ENCODE measurements at places on chromosomes 6 and 20.

DNA sequence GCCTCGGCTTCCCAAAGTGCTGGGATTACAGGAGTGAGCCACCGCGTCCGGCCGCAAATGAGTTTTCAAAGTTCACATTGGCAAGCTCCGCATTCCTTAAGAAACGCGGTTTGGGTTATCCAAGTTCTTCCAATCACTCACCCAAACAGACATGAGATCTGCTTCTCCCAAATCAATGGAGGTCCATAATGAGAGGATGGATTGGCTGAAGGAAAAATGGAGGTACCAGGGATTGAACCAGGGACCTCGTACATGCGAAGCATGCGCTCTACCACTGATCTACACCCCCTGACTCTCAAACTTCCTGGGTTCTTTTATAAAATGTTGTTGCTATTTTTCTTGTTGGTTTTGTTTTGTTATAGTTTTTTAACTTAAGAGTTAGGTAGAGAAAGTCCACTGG is 170.0 kb downstream of the GPX5 start:
- DNase-seq, result no peak

DNA sequence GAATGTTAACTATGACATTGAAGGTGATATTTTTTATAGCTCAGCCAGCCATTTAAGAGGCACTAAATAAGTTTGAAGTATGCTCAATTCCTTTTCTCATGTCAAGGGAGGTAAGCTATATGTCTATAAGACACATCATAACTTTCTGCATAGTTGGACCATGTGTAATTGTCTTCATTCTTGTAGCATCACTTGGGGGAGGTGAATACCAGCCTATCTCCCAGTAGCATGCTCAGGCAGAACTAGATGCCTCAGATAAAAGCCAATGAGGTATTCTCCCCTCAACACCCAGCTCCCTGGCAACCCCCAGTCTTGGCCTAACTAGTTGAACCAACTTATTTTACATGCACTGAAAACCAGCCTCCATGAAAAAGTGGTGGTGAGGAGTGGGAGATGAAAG is 158.3 kb upstream of the JAG1 start:
- DNase-seq, result no peak

DNA sequence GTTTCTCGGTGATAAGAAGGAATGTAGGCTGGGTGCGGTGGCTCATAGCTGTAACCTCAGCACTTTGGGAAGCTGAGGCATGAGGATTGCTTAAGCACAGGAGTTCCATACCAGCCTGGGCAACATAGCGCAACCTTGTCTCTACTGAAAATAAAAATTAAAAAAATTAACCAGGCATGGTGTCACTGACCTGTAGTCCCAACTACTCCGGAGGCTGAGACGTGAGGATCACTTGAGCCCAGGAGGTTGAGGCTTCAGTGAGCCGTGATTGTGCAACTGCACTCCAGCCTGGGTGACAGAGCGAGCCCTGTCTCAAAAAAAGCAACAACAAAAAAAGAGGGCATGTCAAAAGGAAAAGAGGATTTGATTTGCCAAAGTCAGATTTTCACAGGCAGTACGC is 3.9 kb downstream of the NEU1 start:
- no peak for DNase-seq

GRCh38 chr6:53447865-53448264 is 97.0 kb downstream of the GCLC start:
- DNase-seq, result no peak

GRCh38 chr6:11767458-11767857 is 11.1 kb downstream of the ADTRP start:
- DNase-seq, result no peak

- no peak for DNase-seq
Measured at GRCh38 chr6:107769053-107769658, 55.0 kb downstream of the SCML4 start.

DNA sequence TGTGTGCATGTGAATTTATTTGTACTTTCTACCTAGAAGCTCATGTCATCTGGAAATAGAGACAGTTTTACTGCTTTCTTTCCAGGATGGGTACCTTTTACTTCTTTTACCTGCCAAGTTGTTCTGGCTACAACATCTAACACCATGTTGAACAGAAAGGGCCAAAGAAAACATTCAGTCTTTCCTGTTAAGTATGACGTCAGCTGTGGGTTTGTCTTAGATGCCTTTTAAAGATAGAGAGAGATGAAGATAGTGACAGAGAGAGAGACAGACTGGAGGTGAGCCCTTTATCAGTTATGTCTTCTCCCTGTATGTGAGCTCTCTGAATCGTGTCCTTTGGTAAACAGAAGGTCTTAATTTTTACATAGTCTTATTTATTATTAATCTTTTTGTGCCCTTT is 3.4 kb upstream of the DACT2 start:
- no peak for DNase-seq

DNA sequence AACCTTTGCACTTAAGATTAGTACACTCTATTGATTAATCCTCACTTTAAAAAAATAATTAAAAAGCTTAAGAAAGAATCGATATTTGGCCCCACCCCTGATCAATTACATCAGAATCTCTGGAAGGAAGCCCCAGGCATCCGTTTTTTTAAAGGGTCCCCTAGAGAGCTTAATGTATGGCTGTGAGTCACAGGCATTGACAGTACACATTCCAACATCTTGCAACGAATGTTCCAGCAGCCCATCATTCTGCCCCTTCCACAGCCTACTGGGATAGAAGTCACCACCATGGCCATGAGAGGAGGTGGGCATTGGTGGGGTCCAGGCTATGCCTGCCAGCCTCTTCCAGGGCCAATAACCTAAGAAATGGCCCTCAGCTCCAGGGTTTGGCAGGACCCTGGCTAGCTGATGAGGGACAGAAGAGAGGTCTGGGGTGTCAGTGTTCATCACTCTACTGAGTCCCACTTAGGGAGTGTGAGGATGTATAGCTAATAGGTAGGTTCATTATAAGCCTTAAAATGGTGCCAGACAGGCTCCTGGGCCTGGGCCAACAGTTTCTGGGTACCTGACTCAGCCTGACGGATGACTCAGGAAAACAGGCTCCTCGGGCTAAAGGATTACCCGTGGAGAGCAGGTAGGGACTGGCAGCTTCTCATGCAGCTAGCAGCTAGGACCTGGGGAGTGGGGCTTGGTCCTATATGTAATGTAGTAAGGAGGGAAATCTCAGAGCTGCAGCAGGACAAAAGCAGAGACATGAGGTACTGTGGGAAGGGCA is 40.4 kb downstream of the MDGA1 start:
- DNase-seq, result no peak

DNA sequence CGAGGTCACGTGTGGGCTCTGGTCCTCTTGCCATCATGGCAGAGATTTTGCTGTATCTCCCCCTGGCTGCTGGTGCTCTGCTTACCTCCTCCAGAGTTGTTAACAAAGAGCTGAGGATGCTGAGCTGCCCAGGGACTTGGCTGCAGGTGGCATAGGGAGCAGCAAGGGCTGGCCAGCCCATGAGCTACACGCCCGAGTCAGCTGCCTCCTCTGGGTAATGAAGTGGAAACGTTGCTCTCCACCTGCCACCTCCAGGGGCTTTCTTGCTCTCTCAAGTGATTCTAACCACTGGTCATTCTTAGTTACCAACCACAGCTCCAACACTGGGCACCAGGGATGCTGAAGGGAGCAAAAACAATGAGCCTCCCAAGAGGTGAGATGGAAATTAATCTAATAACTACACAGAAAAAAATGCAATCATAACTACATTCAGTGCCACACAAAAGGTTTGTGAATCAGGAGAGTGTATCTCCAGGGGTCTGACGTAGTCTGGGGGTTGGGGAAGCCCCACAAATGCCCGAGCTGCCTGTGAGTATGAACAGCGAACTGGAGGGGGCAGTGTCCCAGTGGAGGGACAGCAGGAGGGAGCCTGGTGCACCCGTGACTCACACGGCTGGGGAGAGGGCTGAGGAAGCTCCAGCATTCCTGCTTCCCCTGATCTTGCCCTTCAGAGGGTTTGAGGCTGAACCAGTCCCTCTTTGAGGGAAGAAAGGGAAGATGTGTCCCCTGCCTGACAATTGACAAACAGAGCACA is 78.7 kb downstream of the CDH26 start:
- no peak for DNase-seq

- no peak for DNase-seq
Measured at GRCh38 chr6:168583821-168584220, 142.8 kb downstream of the SMOC2 start.

DNA sequence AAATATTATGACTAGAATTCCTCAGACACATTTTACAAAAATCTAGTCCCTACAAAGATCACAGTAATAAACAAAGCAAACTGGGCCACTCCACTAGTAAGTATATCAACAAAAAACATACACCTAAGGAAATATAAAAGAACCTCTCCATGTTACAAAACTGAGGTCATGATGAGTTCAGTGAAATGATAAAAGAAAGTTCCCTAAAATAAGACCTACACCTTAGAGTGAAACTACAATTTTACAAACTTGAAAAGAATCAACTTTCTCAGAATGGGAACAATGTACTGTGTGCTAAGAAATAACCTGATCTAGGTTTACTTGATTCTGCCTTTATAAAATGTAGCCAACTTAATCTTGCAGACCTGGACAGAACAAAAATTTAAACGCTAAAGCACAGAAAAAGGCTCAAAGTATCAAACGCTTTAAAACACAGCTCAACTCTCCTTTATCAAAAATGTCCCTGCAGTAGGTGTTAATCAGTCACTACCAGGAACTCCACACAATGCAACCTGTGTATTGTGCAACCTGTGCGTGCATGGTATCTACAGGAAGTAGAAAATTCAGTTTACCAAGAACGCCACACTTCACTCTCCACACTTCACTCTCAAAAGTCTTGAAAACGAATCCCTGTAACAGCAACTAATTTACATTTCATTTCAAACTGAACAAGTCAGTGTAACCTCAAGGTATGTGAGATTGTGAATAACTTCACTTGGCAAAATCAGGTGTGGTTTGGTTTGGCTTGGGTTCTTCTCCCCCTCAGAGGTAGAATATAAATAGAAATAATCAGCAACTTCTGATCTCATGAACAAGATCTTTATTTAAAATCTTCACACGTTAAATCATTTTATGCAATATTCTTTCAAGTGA is 1.8 kb downstream of the RALGAPA2 start:
- DNase-seq, result peak; percentile 38

DNA sequence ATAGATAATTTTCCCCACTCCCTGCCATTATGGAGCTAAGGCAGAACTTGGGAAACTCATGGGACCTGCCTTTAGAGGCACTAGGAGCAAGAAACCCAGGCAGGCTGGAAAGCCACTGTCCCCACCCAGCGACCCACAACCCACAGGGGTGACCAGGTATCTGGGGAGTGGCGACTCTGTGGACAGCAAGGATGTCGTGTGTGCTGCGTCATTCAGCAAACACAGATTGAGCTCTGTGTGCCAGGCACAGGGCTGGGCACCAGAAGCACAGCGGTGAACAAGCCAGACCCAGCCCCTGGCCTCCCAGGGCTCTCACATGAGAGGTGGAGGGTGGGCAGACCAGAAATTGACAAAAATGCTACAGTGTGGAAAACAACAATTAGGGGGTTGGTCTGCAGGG is 27.7 kb downstream of the DLGAP4 start:
- no peak for DNase-seq

DNA sequence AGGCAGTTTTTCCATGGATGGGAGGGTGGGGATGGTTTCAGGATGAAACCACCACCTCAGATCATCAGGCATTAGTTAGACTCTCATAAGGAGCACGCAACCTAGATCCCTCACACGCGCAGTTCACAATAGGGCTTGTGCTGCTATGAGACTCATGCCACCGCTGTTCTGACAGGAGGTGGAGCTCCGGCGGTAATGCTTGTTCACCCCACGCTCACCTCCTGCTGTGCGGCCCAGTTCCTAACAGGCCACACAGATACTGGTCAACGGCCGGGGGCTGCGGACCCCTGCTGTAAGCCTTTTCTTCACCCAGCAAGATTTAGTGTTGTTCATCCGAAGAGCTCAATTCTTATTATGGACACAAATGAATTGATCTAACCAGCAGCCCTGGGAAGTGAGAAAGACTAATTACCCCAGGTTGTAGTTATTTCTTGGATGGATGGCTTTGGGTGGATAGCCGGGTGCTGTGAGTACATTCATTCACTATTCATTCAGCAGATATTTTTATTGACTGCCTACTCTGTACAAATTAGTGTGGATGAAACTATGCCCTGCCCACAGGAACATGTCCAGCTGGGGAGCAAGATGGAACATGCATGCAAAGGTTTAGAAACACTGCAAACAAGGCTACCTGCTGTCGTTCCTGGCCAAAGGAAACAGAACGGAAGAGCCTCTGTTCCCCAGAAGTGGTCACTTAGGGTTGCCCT is 57.2 kb downstream of the RIOK1 start:
- no peak for DNase-seq

DNA sequence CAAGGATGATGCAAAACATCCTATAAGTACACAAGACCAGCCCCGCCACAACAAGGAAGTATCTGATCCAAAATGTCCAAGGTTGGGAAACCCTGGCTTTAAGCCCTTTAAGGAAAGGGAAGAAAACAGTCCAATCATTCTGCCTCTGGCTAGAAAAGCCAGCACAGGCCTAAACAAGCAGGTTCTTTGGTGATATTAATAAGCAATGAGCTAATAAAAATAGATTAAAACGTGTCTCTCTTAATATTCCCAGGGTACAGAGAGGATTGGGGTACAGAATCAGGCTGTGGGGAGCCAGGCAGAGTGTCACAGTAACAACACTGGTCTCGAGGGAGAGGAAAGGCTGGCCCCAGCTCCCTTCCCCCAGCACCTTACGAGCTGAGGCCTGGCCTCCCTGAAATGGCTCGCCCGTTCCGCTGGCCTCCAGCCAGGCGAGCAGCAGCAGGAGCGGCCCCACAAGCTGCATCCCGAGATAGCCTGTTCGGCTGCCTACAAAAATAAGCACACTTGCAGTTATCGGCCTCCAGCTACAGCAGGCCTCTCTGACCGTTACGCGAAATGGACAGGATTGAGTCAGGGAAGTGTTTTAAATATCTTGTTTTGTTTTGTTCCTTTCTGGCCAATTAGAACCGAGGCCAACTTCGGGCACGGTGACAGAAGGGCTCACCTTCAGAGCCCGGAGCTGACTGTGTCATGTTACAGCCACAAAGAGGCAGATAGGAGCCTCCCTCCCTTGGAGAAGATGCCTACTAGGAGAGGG is 4.0 kb upstream of the ZMYND8 start:
- DNase-seq, result no peak

DNA sequence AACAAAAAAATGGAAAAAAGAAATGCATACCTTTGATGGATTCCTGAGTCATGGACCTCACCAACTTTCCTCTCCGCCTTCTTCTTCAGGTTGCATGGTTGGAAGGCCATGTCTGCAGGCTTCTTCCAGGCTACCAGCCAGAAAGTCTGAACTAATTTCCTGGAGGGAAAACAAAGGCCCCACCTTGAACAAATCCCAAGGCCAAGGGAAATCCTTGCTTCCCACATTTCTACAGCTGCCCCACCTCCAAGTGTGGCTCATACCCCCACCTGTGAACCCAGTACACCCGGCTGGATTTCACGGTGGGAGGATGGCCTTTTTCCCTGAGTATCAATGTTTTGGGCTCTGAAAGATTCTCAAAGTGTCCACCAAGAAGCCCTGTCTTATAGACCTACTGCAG is 22.4 kb downstream of the IL17A start:
- no peak for DNase-seq

Data from CD4-positive, alpha-beta T cell treated with Interleukin-17A for 1 hour (primary cell).